ENCODE measurements at places on chromosomes 3 and 15.
A peak's percentile ranks its signal among the peaks of the same experiment; 100 is the strongest.

- DNase-seq, result no peak
Measured at GRCh38 chr3:188683032-188683521, 488.7 kb upstream of the TPRG1 start.

DNA sequence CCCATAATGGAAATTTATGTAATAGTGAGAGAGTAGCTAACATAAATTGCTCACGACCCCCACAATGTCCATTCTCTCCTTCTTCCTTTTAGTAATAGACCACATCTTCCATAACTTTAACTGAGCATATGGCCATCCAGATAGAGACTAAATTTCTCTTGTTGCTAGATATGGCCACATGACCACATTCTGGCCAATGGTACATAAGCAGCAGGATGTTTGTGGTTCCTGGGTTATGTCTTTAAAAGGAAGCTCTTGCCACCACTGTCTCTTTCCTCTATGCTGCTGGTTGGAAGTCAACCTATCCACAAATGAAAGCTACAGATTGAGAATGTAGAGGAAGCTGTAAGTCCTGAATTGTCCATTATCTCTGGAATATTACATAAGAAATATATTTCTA lies 59.7 kb upstream of the NPHP3 start:
- DNase-seq, result no peak

GRCh38 chr3:146142757-146143156 lies 18.2 kb downstream of the PLOD2 start:
- DNase-seq, result no peak

GRCh38 chr3:53500165-53500777 lies 5.9 kb downstream of the CACNA1D start:
- no peak for DNase-seq

GRCh38 chr3:66644549-66644948 lies 143.7 kb upstream of the LRIG1 start:
- no peak for DNase-seq

GRCh38 chr15:99076109-99076508 lies 28.8 kb upstream of the SYNM start:
- no peak for DNase-seq

GRCh38 chr3:76505202-76505845 lies 534.6 kb upstream of the ROBO2 start:
- DNase-seq, result no peak

GRCh38 chr3:174767406-174767805 lies 91.7 kb upstream of the NAALADL2 start:
- no peak for DNase-seq

DNA sequence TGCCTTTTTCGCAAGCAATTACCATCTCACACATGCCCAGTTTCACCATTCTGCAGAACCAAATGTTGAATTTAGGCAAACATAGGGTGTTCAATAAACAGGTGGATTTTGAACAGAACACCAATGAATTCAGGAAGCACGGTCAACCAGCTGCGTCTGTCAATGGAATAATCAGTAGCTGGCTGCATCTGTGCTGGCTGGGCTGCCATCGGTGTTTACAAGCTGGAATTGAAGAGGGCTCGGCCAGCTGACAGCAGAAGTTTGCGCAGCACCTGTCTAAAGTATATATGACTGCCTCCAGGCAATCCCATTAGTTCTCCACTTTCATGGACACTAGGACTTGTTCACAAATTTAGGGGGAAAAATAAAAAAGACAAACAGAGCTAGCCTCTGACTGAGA lies 996.4 kb upstream of the CFAP20DC start:
- DNase-seq, result no peak

DNA sequence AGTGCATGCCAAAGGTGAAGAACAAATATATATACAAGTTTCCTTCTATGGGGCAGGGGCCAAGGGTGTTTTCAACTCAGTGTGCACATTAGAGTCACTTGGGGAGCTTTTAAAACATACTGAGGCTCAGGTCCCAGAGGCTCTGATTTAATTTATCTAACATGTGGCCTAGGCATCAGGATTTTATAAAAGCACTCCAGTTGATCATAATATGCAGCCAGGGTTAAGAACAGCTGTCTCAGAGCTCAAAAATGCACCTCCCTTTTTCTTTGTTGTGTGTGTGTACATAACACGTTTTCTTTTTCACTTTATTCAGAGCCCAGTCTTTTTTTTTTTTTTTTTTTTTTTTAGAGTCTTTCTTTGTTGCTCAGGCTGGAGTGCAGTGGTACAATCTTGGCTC lies 57.9 kb upstream of the SETD2 start:
- no peak for DNase-seq

DNA sequence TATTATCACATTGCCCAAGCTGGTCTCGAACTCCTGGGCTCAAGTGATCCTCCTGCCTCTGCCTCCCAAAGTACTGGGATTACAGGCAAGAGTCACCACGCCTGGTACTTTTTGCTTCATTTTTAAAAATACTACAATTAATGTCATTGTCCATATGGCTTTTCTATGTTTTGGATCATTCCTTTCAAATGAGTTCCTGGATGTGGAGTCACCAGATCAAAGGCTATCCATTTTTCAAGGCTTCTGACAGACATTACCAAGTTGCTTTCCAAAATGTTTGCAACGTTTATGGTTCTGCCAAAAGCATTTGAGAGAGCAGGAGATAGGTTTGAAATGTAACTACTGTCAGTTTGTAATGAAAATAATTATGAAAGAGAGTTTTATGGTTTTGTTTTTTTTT lies 34.2 kb upstream of the BCL2L10 start:
- no peak for DNase-seq

- DNase-seq, result no peak
Measured at GRCh38 chr3:120492103-120492502, 41.3 kb upstream of the FSTL1 start.

GRCh38 chr3:133934996-133935842 lies 39.5 kb upstream of the RAB6B start:
- DNase-seq, result peak; percentile 37

DNA sequence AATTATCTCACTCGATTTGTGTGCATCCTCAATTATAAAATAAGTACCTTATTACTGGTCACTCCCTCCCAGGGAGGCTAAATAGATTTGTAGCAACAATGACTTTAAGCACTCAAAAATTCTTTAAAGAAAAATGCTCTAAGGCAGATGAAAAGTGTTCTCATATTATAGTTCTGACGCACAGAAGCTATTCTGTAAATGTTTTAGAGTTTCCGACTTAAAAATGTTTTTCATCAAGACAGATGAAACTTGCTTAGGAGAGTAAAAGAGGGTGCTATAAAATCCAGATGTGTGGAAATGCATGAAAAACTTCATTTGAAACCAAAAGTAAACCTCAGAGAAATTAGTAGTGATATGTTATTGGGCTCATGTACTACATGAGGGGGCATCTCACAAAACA lies 398.4 kb upstream of the KCNMB2 start:
- DNase-seq, result no peak

DNA sequence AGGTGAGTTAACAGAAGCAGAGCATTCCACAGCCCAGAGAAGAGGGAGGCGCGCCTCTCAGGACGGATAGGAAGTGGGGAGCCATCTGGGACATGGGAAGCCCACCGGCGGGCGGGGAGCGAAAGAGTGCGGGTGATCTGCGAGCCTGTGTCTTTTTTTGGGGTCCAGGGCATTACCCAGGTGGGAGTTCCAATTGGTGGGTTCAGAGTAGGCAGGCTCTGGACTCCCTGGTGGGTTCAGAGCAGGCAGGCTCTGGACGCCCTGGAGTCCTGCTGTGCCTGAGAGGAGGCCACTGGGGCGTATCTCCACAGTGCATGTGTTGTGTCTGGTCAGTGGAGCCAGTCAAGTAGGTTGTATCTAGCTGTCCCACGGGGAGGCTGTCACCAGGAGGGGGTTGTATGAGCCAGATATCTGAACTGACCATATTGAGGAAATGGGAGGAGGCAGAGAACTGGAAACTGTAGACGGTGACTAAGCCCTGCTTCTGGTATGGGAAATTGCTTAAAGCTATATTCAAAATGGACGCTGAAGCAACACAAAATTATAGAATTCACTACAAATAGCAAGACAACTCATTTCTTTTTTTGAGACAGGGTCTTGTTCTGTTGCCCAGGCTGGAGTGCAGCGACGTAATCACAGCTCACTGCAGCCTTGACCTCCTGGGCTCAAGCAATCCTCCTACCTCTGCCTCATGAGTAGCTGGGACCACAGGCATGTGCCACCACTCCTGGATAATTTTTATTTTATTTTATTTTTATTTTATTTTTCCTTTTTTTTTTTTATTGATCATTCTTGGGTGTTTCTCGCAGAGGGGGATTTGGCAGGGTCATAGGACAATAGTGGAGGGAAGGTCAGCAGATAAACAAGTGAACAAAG lies 34.5 kb upstream of the CHST2 start:
- no peak for DNase-seq

DNA sequence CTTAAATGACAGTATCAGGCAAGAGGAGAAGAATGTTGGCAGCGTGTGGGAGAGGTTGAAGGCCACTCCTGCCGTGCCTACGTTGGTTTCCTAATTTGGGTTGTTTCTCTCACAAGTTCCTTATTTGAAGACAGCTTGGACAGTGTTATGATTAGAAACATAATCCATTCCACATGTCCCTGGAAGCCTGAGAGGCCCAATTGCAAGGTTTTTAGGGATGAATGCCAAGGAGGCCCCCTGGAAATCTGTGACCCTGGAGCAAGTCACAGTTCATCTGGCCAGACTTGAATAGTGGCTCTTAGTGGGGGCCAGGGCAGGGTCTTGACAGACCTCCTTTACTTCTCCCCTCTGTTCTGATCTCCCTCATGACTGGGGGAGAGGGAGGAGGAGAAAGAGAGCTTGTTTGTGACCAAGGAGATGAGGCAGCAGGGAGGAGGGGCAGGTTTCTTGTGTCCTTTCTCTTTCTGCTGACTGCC lies 584.4 kb upstream of the TBL1XR1 start:
- peak; percentile 69 for DNase-seq

GRCh38 chr3:71850654-71851053 lies 65.7 kb upstream of the PROK2 start:
- DNase-seq, result no peak

GRCh38 chr3:181383760-181384159 lies 328.0 kb upstream of the SOX2 start:
- no peak for DNase-seq

DNA sequence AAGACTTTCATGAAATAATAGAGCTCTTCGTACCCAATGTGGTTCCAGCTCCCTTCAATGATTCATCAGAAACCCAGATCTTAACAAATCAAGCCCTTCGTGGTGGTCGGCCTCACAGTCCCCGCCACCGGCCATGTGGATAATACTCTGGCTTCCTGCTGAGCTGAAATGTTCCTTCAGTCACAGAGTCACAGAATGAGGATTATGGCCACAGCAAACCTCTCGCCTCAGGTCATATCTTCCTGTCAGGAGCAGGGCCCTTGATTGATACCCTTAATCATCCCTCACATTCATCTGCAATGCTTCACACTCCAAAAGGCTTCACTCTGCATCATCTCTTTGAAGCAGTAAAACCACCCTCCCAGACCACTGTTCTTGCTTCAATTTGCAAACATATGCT lies 452.6 kb downstream of the OCA2 start:
- no peak for DNase-seq

DNA sequence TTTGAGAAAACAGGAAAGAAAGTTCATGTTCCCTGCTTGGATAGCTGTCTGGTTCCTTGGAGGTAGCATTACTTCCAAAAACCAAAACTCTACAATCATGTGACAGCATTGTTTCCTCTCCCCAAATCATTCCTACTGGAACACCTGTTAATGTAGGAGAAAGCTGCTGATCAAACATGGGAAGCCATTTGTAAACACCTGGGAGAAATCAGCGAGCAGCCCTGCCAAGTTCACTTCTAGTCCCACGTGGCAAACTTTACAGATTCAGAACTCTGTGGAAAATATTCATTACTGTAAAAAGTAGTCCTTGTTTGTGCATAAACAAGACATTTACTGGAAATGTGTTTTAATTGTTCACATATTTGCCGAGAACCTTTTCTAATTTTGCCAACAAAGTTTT lies 275.5 kb upstream of the AZI2 start:
- DNase-seq, result no peak

GRCh38 chr3:192835818-192836815 lies 81.5 kb downstream of the MB21D2 start:
- no peak for DNase-seq

DNA sequence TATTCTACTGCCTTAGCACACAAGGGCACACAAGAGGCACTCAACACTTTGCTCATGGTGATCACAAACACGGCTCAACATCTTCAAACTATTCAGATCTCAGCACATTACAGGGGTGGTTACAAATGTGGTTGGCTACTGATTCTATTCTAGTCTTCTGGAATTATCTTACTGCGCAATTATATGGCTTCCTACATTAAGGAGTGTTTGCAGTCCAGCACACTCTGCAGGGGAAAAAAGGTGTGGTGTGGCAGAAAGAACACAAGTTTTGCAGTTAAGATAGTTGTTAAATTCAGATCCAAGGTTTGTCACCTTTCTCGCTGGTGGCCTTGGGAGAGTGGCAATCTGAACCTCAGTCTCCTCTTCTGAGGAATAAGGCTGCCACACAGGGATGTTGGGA lies 31.9 kb downstream of the IGF2BP2 start:
- DNase-seq, result no peak

DNA sequence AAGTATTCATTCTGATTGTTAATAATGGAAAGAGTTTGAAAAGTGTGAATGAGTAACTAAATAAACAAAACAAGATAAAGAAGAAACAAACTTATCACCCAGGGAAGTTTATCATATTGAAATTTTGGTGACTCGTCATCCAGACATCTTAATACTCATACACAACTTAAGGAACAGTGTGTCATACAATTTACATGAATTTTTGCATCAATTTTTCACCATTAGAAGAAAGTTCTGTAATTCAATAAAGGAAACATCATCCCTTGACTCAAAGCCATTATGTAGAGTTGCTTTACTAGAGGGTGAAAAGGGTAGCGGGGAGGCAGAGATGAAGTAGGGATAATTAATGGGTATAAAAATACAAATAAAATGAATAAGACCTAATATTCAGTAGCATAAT lies 536.2 kb downstream of the GRM7 start:
- no peak for DNase-seq

GRCh38 chr3:161213644-161214043 lies 7.5 kb upstream of the NMD3 start:
- no peak for DNase-seq

DNA sequence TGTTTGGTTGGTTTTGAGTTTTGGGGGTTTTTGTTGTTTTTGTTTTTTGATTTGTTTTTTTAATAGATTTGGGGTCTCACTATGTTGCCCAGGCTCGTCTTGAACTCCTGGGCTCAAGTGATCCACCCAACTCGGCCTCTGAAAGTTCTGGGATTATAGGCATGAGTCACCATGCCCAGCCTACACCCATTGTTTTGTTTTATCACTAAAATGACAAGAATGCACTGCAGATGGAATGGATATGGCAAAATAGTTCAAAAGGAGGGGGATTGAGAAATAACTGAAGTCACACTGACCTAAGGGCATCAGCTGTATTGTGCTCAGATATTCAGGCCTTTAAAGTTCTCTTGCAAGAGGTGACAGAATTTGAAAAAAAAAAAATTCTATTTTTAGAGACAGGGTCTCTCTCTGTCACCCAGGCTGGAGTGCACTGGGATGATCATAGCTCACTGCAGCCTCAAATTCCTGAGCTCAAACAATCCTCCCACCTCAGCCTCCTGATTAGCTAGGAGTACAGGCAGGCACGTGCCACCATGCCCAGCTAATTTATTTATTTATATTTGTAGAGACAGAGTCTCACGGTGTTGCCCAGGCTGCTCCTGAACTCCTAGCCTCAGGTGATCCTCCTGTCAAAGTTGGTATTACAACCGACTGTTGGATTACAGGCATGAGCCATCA lies 4.4 kb upstream of the RASA2 start:
- no peak for DNase-seq

All from left forelimb (tissue), 1 donor.